NCI-H1105 (cell line): ENCODE measurements at places on chromosomes 12 and 14.

DNA sequence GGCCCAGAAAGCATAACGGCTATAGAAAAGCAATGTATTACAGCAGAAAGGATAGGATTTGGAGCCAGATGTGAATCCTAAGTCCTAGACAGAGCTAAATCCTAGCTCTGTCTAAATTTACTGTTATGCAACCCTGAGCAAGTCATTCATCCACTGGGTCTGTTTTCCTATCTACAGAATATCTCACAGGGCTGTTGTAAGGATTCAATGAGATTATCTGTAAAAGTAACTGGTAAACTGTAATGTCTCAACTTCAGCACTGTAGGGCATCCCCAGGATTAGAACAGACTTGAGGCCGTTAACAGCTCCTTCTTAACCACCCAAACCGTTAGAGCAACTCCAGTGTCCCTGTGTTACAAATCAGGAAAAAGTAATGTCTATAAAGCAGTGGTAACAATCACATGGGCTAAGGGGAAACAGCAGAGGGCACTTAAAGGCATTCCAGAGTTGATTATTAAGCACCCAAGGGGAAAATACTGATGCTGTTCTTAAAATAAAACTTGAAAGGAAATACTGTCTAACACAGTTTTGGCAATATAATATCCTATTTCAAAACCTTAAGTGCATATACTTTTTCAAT lies 10.1 kb downstream of the GMFB start:
- no peak for DNase-seq

- DNase-seq = peak; percentile 81
Measured at GRCh38 chr12:127620735-127621355, 646.1 kb upstream of the TMEM132C start.

GRCh38 chr12:118145113-118145797 lies 9.3 kb downstream of the PEBP1 start:
- no peak for DNase-seq

GRCh38 chr12:122517877-122518276 lies 8.9 kb downstream of the RSRC2 start:
- no peak for DNase-seq

- DNase-seq = no peak
Measured at GRCh38 chr12:117404940-117405339, 43.5 kb upstream of the NOS1 start.

GRCh38 chr14:36657399-36658122 lies 4.1 kb upstream of the PAX9 start:
- no peak for DNase-seq

- DNase-seq = peak; percentile 23
Measured at GRCh38 chr14:64244279-64244678, 49.9 kb downstream of the ESR2 start.

GRCh38 chr14:32087907-32088306 lies 10.8 kb downstream of the ARHGAP5 start:
- DNase-seq = no peak

GRCh38 chr14:94337274-94337673 lies 14.1 kb upstream of the SERPINA6 start:
- DNase-seq = no peak

DNA sequence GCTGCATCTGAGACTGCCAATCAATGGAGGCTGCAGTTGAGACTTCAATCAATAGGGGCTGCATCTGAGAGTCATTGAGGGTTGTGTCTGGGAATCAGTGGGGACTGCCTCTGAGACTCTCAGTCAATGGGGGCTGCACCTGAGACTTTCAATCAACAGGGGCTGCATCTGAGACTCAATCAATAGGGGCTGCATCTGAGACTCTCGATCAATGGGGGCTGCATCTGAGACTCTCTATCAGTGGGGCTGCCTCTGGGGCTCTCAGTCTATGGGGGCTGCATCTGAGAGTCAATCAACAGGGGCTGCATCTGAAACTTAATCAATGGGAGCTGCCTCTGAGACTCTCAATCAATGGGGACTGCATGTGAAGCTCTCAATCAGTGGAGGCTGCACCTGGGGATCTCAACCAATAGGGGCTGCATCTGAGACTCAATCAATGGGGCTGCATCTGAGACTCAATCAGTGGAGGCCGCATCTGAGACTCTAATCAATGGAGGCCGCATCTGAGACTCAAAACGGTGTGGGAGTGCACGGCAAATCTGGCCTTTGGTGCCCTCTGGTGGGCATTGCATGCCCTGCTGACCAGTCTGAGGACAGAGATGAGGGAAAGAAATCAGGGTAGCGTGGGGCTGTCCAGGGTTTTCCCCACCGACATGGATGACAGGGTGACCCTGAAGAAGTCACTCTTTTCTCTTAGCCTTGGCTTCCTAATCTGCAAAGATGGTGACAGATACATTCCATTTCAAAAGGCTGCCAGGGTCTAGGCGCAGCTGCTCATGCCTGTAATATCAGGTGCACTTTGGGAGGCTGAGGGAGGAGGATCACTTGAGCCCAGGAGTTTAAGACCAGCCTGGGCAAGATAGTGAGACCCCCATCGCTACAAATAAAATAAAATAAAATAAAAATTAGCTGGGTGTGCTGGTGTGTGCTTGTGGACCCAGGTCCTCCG lies 41.3 kb upstream of the EIF5 start:
- peak; percentile 40 for DNase-seq

GRCh38 chr14:94795372-94795771 lies 25.5 kb upstream of the GSC start:
- DNase-seq = no peak

GRCh38 chr12:122811777-122812176 lies 23.5 kb upstream of the HIP1R start:
- no peak for DNase-seq

DNA sequence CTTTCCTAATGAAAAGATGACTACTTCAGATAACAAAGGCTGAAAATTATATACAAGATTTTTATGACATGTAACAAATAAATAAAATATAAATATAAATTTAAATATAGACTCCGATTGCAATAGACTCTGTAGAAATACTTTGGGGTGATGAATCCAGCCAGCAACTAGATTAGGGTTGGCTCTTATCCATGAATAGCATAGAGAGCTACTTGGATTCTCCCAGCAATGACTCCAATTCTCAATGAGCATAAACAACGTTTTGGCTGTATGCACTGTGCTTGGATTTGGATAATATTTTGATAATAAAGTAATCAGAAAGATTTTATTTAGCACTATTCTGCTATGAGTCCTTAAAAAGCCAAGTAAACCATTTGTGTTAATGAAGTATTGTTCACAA lies 58.0 kb upstream of the LRFN5 start:
- DNase-seq = peak; percentile 9

DNA sequence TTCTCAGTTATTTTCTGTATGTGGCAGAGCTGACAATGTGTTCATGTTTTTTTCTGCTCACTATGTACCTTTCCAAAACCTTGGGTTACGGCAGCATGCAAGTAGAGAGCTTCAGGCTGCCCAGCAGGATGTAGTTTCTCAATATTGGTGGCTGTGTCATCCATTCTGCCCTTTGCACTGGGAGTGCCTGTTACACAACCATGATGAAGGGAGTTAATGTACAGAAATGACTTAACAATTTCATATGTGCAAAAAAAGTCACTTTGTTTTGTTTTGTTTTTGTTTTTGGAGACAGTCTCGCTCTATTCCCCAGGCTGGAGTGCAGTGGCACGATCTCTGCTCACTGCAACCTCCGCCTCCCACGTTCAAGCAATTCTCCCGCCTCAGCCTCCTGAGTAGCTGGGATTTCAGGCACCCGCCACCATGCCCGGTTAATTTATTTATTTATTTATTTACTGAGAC lies 6.1 kb upstream of the CNIH1 start:
- DNase-seq = no peak

- DNase-seq = peak; percentile 4
Measured at GRCh38 chr14:48703728-48704467, 882.3 kb downstream of the RPS29 start.

DNA sequence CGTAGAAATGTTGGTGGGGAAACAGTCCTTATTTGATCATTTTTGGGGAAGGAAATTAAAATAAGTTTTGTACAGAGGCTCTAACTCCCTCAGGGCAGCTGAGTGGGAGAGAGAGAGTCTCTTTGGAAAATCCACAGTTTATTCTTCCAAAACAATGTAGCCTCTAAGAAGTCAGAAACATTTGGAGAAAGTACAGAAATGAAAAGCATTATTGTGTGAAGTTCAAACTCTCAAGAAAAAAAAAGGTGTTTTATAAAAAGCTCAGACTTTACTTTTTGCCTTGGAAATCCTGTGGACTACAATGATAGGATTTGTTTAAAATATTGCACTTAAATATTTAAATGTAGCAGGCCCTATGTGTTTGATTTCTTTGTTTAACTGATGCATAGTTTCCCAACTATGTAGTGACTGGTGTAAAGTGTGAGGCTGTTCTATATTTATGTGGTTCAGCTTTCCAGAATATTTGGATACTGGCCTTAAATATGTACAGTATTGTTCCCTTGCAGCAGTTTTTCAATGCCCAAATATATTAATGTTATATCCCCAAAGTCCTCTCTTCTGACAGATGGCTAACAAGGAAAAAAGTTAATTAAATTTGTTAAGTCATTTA lies 82.0 kb upstream of the OTOGL start:
- no peak for DNase-seq

GRCh38 chr12:81942594-81942993 lies 183.4 kb upstream of the PPFIA2 start:
- no peak for DNase-seq

DNA sequence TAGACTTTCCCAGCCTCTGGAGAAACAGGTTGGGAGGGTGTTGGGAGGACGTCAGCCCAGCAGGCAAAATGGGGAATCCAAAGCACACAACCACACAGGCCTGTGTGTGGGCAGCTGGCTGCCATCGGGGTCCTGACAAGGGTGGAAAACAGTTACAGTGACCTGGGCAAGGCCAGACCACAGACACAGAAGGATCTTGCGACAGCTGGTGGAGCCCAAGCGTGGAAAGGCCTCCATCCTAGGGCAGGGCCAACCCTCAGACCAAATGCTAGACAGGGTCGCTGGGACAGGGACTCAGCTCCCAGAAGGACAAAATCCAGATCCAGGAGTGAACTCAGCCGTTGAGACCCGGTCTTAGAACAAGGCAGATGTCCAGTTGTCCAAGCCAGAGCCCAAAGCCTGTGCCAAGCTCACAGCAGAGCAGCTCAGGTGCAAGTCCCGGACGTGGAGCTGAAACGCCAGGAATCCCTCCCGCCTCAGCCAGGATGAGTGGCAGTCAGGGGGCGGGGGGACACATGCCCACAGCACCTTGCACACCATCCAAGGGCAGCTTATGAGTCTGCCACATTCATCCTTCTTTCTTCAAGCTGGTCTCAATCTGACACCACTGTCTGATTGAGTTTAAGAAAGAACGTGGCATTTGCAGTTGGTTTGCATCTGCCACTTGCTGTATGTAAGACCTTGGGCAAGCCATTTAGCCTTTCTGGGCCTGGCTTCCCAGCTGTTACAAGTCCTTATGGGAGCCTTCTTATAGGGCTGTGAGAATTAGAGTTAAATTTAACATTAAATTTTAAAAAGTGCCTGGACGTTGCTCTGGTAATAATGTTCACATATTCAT lies 37.6 kb downstream of the DEGS2 start:
- no peak for DNase-seq

GRCh38 chr12:108816652-108817335 lies 40.6 kb downstream of the SSH1 start:
- DNase-seq = no peak

- no peak for DNase-seq
Measured at GRCh38 chr12:132812631-132813305, 15.9 kb downstream of the GOLGA3 start.

GRCh38 chr12:27453421-27453820 lies 6.9 kb downstream of the SMCO2 start:
- DNase-seq = no peak

DNA sequence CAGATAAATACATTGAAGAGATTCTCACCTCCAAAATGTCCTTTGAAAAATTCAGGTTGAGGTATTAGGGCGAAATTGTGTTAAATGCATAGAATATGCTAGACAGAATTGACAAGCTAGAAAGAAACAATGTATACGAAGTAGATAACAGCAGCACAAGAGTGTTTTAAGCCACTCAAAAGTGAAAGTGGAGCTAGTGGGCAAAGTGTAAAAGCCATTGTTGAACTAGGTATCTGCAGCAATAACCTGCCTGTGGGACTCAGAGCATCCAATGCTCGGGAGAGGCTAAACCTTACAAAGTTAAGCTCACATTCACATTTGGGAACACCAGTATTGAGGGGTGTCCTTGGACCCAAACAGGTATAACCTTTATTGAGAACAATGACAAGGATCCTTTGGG lies 180.6 kb upstream of the TMPO start:
- no peak for DNase-seq

GRCh38 chr14:59534361-59534987 lies 42.1 kb downstream of the CCDC175 start:
- no peak for DNase-seq

GRCh38 chr12:52870361-52871290 lies 21.8 kb upstream of the KRT78 start:
- no peak for DNase-seq

DNA sequence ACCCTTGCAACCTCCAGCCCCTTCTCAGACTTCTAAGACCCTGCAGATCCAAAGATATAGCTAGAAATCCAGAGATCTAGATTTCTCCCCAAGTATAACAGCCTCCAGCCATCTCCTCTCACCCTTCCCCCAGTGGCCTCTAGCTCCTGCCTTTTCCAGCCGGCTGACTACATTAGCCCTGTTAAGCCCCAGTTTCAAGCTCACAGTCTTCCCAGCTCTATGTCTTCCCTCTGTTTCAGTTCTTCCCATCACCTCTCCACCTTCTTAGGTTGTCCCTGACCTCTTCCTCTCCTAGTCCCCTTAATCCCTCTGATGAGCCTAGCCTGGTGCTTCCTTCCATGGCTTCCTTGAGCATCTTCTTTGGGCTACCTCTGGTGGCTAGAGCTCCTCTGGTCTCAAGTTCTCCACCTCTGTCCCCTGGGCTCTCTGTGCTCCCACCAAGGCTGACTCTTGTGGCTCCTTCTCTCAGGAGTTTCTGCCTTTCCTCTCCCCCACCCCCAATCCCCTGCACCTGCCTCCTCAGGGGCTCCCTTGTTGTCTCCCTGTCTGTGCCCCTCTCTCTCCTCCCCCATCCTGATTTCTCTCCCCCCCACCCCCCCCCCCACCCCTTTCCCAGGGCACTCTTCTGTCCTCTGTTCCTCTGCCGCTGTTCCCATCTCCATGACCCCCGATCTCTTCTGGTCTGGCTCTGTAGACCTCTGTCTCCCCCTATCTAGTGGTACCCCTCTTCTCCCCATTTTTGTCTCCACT lies 816 bp upstream of the GDF11 start:
- DNase-seq = no peak

GRCh38 chr14:33016613-33017012 lies 77.9 kb downstream of the NPAS3 start:
- DNase-seq = no peak

DNA sequence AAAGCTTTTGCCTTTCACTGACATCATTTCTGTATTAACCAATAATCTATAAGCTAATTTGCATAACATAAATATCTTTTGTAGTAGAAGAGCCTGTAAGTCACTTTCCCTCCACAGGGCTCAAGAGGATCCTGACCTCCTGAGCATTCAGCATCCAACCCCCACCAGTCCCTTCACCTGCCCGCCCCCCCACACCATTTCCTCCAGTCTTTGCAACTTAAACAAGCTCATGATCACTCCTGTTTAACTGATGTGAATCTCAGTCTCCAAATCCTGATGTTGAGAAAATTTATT lies 12.0 kb upstream of the CRY1 start:
- DNase-seq = no peak
